ENCODE measurements at places on chromosomes 6 and 20.

DNA sequence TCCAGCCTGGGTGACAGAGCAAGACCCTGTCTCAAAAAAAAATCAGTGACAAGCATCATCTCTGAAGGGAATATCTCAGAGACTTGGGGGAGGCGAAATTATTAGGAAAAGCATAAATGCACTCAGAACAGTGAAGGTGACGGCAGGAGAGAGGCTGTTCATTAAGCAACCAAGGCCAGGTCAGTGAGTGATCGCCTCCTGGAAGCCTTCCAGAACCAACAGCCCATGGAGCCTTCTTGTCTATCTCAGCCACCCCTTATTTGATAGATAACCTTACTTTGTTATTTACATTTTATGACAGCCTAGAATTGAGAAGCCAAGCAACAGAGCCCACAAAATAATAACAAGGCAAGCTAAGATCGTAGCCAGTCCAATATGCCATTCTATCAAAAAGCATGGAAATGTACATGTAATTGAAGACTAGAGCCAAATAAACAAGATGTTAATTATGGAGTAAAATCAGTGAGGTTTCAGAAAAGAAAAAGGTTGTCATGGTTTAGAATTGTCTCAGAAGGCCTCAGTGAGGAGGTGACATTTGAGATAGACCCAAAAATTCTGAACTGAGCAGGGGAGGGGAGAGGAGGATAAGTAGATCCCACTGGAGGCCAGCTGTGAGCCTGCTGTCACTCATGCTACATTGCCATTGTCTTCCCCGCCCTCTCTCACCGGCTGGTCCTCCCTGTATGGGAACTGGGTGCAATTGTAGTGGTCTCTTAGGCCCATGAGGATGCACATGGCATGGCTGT is 17.8 kb downstream of the BNIP5 start:
- no peak for DNase-seq

DNA sequence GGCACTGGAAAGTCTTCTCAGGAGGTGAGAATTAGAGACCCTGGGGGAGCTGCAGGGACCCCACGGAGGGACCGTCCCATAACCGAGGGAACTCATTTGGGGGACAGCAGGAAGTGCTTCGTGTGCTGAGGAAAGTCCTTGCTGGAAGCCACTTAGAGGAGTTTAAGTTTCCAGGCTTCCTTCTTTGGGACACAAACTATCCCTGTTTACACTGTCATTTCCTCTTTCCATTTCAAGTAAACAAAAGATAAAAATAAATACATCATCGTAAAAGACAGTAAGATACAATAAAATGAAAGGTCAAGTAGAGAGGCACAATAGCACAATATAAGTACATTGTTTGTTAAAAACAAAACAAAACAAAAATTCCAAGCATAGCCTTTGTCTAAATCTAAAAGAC is 101.2 kb downstream of the TTLL2 start:
- no peak for DNase-seq

DNA sequence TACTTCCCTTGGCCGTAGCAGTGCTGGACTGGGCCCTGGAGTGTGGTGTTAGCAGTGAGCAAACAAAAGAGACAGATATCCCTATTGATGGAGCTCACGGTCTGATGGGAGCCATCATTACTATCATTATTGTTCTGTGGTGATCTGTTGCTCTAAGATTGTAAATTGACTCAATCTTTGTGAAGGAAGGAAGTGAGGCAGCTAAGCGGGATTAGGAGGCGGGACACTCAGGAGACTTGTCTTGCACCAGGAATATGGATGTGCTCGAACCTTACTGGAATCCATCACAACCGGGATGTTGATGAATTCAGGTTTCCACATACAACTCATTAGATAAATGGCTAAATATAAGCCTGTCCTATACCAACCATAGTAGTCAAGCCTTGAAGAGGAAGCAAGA is 25.5 kb upstream of the FAM50B start:
- DNase-seq = no peak

DNA sequence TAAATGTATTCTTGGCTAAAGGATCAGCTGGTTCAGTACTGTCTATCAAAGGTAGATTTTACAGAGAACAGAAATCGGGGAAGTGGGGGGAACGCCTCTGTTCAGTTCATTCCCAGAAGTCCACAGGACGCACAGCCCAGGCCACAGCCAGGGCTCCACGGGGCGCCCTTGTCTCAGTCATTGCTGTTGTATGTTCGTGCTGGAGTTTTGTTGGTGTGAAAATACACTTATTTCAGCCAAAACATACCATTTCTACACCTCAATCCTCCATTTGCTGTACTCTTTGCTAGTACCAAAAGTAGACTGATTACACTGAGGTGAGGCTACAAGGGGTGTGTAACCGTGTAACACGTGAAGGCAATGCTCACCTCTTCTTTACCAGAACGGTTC is 29.9 kb downstream of the TXNDC5 start:
- no peak for DNase-seq

GRCh38 chr6:96073555-96073954 is 57.8 kb downstream of the FUT9 start:
- no peak for DNase-seq

- DNase-seq = no peak
These were observed 9.0 kb downstream of the C20orf203 start for GRCh38 chr20:32664678-32665159.

- no peak for DNase-seq
These were observed 29.1 kb downstream of the QRSL1 start for GRCh38 chr6:106658469-106658868.

DNA sequence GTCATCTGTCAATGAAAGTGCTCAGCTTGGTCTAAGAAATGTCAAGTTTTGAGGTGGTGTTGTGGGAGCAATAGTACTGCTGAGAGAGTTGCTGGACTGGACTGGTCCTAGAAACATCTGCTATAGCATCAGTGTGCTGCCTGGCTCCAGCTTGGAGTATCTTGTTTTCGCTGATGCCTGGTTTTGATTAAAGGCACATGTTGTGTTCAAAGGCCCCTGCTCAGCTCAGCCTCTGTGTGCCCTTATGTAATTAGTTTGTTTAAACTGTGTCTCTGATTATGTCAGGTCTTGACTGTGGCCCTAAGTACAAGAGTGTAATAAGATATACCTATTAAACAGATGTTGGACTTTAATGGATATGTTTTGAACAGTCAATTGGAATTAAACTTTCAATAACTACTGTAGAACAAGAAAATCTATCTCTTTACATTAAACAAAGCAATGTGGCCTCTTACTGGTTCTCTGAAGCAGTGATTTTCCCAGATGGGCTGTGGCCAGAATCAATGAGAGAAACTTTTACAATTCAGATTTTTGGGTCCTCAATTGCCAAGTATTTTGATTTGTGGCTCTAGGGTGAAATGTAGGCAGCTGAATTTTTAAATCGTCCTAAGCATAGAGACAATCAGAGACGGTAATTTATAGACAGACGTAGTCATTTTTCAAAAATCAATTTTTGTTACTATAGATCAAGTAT is 668.2 kb downstream of the DHX35 start:
- no peak for DNase-seq

DNA sequence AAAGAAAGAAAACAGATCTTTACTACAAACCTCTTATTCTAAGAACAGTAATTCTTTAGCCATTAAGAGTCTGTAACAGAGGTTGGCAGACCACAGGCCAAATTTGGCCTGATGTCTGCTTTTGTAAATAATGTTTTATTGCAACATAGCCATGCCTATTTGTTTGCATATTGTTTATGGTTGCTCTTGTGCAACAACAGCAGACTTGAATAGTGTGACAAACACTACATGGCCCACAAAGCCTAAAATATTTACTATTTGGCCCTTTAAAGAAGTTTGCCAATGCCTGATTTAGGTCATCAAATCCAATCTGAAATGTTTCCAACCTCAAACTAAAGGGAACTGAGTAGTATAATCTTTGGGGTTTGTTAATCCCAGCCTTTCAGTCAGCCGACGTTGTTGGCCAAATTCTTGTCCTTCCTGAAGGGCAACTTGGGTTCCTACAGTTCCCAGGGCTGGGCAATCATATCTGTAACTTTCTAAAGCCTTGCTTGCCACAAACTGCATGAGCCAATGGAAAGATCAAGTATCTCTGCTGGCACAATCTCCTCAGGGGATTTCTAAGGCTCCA is 33.9 kb upstream of the TBC1D20 start:
- no peak for DNase-seq

DNA sequence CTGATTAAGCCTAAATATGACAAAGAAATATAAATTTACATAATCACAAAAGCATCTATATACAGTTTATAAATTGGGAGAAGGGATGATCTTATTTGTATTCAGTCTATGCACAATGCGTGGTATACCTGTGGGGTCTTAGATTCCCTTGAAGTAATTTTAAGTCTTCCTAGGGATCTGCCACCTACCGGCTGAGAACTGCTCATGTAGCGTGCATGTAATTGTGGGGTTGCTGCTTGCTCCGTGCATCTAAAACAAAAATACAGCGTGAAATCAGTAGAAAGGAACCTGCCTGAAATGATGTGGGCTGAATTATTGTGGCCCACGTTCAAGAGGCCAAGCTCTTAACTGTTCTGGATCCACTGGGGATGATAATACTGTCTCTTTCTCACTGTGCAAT is 187.3 kb downstream of the MBOAT1 start:
- DNase-seq = no peak

DNA sequence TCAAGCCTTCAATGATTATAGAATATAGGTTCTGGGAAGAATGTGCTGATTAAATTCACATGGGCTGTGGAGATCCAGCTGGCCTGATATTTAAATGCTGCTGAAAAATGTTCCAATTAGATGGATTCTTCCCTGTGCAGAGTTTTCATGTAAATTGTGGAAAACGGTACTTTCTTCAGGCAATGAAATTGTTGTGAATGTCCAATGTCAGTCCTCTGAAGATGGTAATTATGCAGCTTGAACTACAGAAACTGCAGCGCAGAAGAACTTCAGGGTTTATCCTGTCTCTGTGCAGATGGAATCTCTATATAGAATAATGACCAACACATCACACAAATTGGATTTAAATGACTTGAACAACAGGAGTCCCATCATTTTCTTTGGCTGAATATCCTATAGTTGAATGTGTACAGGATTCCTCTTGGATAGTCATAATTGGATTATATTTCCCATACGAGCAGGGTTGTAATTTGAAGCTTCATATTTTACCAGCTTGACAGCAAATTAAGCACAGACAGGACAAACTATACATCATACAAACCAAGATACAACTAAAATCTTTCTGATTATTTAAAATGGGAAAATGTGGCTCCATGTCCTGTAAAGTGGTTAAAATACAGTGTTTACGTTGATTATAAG is 82.3 kb downstream of the CAP2 start:
- DNase-seq = no peak

- DNase-seq = peak; percentile 42
These were observed 7.0 kb downstream of the MUC21 start for GRCh38 chr6:30990422-30991086.

- no peak for DNase-seq
These were observed 10.9 kb upstream of the E2F1 start for GRCh38 chr20:33697129-33697528.

GRCh38 chr6:113894712-113895674 is 37.8 kb downstream of the MARCKS start:
- no peak for DNase-seq

DNA sequence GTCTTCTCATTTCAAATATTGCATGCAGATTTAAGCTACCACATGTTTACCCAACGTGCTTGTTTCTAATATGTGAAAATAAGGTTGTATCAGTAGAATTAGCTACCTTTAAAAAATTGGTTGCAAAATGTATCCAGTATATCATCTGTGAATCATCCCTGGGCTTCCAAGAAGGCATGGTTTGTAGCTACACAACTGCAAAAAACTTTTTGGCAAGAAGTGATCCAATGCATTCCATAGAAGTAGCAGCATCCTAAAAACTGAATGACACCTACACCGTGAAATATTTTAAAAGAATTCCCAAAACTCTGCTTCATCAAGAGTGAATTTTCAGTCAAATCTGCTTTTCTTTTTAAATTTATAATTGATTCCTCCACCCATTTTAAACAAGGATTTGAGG is 89.1 kb downstream of the AIG1 start:
- no peak for DNase-seq

- DNase-seq = no peak
These were observed 46.2 kb downstream of the BACH2 start for GRCh38 chr6:90250405-90250804.

DNA sequence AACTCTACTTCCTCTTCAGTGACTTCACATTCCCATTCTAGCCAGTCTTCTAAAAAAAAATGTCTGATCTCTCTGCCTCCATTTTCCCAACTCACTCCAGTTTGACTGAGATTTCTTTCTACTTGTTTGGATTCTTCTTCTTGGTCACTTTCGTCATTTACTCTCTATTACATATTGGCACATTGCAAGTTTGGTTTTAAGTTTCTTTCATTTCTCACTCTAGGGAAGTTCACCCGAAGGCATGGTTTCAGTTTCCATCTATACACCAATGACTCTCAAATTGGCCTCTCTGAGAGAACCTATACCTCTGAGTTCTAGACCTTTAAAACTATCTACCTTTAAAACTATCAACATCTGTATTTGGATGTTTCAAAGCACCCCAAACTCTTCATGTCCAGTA is 51.3 kb downstream of the CD109 start:
- DNase-seq = no peak

GRCh38 chr20:10610251-10610650 is 63.5 kb downstream of the JAG1 start:
- no peak for DNase-seq

GRCh38 chr6:27601668-27602254 is 128.9 kb upstream of the ZNF184 start:
- no peak for DNase-seq

DNA sequence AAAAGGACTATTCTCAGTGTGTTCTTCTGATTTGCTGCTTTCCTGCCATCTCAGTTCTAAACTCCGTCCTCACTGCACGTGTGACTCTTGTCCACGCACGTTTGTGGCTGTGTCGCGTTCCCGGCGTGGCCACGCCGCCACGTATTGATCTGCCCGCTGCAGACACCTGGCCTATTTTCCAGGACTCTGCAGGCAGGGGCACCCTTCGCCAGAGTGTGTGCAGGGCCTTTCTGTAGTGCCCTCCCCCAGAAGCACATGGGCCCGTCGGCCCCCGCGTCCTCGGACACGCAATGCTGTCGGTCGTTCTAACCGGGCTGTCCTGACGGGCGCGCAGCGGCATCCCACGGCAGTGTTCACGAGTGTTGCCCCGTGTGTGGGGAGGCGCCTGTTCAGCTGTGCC is 87.6 kb downstream of the YTHDF1 start:
- peak; percentile 3 for DNase-seq

- no peak for DNase-seq
These were observed 31.7 kb upstream of the VEGFA start for GRCh38 chr6:43738267-43738676.

GRCh38 chr20:53163486-53163885 is 191.3 kb downstream of the TSHZ2 start:
- peak; percentile 53 for DNase-seq

- no peak for DNase-seq
These were observed 1192.4 kb upstream of the CITED2 start for GRCh38 chr6:140566781-140567277.

- no peak for DNase-seq
These were observed 17.4 kb downstream of the SERAC1 start for GRCh38 chr6:158150701-158151100.

GRCh38 chr6:33728438-33728837 is 16.9 kb upstream of the UQCC2 start:
- no peak for DNase-seq

Data from activated CD4-positive, alpha-beta T cell treated with anti-CD3 and anti-CD28 coated beads for 36 hours (primary cell).